Testis (tissue), 5 donors: ENCODE measurements at places on chromosomes 4 and X. TPM values are rescaled to one million over a fixed set of nuclear protein-coding genes. Genes with fewer than 3 reads are reported as not detected.

The ZFP92 gene
- 3.4 TPM for total RNA-seq

DNA sequence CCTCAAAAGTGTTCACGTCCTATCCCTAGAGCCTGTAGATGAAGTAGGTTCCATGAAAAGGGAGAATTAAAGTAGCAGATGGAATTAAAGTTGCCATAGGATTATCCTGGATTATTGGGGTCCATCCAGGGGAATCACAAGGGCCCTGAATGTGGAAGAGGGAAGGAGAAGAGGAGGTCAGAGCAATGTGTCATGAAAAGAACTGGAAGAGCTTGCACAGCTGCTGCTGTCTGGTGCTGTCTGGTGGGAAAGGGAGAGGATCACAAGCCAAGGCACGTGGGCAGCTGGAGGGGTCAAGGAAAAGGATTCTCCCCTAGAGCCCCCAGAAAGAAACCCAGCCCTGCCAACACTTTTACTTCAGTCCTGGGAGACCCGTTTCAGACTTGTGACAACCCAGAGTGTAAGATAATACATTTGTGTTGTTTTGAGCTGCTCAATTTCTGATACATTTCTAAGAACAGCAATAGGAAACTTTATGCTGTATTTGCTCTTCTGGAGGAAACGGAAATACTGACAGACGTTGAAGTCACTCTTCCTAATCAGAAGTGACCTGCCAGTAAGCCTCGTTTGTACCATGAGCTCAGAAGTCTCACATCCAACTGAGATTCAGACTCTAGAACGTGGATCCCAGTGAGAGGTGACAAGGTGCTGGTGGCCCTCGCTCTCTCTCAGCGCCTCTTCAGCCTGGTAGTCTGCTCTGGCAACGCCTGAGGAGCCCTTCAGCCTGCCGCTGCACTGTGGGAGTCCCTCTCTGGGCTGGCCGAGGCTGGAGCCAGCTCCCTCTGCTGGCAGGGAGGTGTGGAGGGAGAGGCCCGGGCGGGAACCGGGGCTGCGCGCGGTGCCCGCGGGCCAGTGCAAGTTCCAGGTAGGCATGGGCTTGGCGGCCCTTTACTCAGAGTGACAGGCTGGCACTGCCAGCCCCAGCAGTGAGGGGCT lies 34.7 kb upstream of the ENPP6 start:
- no peaks in the 10 kb centered on the region for H3K36me3 ChIP-seq
- H3K4me3 ChIP-seq = peak overlapping the region; percentile 43
- H3K4me1 ChIP-seq = peaks cover 13% of the 10 kb centered on the region

DNA sequence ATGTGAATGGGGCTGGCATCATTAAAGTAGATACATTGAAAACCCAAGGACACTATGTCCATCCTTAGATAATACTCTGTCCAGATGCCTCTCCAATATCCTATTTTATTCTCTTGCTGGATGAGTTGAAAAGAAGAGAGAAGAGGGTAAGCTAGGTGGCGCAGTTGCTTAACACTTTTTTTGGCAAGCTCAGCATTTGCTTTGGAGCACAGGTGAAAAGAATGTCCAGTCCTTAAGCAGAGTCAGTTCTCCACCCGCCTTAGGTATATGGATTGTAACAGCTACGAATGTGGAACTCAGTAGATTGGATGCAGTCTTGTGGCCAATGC lies 208.4 kb downstream of the NWD2 start:
- H3K27ac ChIP-seq = no peak overlapping the region
- peak; percentile 82 for DNase-seq
- H3K36me3 ChIP-seq = no peaks in the 10 kb centered on the region
- peak overlapping the region; percentile 61 for H3K4me3 ChIP-seq
- H3K27me3 ChIP-seq = no peaks in the 10 kb centered on the region
- H3K4me1 ChIP-seq = no peaks in the 10 kb centered on the region

The ING2 gene
- total RNA-seq = 47.3 TPM

- H3K4me3 ChIP-seq = no peak overlapping the region
- DNase-seq = no peak
- H3K27ac ChIP-seq = no peak overlapping the region
- no peaks in the 10 kb centered on the region for H3K4me1 ChIP-seq
Observed at GRCh38 chrX:32893751-32894150, 317.6 kb downstream of the DMD start.
